ENCODE measurements at places on chromosomes 2 and 18.

DNA sequence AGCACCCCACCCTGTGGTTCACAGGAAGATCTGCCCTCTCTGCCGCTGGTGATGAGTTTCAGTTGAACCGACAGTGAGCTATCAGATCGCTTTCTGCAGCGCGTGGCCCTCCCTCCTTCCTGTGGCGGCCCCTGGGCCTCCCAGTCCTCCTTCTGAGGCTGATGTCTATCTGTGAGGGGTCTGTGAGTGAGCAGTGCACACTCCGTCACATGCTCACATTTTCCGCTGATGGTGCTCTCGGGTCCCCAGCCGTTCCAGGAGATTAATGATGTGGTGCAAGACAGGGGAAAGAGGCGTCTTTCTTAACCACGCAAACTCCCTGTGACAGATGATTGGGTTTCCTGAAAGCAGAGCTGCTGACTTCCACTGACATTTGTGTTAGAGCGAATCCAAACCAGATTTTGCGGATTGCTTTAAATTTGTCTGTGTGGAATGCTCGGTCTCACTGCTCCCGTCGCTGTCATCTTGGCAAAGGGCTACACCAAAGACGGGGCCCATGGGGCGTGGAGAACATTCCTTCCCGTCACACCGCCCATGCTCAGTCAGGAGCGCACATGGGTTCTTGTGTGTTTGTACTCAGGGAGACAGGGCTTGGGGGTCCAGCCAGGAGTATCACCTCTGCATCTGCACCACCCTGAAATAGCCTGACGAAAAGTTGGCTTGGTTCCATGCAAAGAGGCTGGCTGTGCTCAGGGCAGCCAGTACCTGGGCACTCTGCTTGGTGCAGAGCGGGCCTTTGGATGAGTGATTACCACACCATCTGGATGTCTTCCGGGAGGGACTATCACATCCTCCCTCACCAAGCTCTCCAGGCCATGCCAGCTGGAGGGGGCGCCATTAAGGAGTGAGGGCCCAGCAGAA is 154.7 kb upstream of the HS6ST1 start:
- peak; percentile 64 for DNase-seq

- DNase-seq: no peak
Measured at GRCh38 chr2:42268528-42269151, 92.4 kb downstream of the COX7A2L start.

DNA sequence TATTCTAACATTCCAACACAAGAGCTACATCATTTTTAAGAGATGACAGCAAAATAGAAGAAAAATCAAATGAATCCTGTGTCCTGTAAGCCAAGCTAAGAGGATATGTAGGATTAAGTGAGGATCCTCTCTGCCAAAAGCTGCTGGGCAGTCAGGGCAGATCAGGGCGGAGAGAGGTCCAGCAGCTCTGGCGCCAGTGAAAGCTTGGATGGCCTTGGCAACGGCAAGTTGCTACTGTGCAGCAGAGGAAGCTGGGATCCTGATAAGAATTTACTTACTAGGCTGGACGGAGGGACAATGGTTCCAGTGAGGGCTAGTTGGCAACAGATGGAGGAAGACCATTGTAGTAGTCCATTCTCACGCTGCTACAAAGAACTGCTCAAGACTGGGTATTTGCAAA is 391.5 kb downstream of the XIRP2 start:
- no peak for DNase-seq

- DNase-seq: no peak
Measured at GRCh38 chr2:234481301-234481700, 15.6 kb downstream of the ARL4C start.

DNA sequence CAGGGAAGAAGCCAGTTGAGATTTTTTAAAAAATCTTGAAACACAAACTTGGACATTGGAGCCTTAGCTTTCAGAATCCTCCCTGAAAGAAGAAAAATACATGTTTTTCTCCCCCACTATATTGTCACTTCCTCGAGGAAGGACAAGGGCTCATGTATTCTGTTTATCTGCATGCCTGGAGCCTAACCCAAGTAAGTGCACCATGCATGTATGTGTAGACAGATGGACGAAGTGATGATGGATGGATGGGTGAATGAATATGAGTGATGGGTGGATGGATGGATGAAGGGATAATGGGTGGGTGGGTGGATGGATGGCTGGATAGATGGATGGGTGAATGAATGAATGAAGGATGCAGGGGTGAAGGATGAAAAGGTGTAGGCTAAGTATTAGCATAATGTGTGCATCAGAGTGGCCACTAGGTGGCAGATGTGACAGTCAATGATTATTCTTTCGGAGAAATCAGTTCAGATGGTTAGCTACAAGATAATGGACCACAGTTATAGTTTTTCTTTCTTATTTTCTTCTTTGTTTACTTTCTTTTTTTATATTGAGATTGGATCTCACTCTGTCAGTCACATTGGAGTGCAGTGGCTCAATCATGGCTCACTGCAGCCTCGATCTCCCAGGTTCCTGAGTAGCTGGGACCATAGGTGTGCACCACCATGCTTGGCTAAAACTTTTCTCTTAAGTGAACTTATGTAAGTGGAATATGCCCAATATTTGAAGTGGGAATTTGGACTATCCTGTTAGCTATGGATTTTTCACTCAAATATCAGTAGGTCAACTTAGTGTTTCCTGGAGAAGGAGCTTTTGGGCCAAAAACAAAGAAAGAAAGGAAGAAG is 18.5 kb upstream of the CCDC93 start:
- peak; percentile 30 for DNase-seq

- DNase-seq: no peak
Measured at GRCh38 chr2:237492137-237492890, 5.3 kb downstream of the MLPH start.

- DNase-seq: no peak
Measured at GRCh38 chr18:3596324-3596636, 146.3 kb downstream of the TGIF1 start.

DNA sequence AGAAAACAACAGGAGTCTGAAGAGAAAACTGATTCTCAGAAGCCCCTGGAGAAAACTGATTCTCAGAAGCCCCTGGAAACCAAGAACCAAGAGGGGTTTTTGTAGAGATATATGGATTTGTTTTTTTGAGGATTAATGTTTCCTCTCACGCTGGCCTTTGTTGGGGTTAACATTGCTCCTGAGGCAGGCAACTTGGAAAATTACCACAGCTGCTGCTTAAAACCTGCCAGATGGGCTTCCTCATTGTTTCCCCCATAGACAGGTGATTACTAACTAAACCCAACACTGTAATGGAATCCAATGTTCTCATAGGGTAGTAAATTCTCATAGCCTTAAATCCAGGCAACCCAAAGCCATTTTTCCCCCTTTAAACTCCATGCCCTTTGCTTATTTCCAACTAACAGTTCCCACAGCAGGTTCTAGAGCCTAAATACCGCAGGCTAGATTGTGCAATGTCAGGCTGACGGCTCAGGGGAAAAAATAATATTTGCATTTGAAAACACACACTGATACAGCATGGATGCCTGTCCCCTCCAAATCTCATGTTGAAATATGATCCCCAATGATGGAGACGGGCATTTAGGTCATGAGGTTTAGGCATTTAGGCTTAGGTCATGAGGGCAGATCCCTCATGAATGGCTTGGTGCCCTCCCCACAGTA is 272.3 kb upstream of the PKDCC start:
- no peak for DNase-seq

DNA sequence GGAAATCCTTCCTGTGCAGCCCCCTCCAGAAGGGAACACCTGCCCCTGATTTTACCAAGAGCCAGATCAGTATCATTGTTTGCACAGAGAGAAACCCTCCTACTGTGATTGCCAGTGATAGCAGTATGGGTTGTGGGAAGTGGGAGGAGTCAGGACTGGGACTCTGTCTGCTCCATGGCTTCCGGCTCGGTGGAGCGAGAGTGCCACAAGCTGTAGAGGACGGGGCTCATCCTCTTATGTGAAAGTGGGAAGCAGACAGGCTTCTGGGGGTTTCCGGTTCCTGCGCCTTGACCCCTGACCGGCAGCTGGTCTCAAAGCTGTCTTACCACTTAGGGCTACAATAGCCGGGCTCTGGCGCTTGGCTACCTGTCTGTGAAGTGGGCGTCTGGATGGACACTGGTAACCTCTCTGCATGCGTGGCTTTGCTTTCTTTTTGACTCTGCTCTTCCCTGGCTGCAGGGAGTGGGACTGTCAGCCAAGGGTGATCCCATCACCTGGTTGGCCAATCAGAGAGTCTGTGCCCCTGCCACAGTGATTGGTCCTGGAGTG is 79.7 kb downstream of the BCL2L11 start:
- DNase-seq: no peak

GRCh38 chr2:152174574-152174973 is 989 bp downstream of the STAM2 start:
- DNase-seq: no peak

- no peak for DNase-seq
Measured at GRCh38 chr18:49849331-49850217, 36.2 kb upstream of the ACAA2 start.

DNA sequence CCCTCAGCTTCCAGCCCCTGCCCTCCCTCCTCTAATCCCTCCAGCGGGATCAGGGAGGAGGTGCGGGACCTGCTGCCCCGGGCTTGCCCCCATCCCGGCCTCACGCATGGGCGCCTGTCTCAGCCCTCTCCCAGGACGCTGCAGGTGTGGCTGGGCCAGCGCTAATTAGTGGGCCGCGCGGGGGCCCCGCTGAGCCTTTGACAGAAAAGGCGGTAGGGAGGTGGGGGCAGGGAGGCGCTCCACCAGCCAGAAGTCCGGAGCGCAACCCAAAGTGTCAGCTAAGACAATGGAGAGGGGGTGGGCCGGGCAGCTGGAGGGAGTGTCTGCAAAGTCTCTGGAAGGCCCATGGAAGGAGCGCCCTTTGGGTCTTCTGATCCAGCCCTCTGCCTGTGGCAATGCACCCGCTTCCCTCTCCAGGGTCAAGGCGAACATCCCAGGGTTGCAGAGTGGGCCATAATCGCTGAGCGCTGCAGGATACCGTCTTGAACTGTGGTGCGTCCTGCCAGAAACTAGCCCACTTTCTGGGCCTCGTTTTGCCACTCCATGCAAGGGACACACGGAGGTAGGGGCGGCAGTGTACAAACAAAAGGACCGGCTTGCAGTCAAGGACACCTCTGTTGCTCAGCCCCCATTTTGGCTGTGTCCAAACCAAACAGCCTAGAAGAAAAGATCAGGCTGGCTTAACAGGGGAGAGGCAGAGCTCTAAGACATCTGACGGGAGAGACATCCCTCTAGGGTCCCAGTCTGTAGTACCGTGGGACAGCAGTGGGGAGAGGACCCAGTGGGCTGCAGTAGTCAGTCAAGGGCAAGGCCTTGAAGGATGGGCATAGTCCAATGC is 3.5 kb downstream of the ATP6V1B1 start:
- no peak for DNase-seq

GRCh38 chr18:21110713-21111345 is 784 bp downstream of the ROCK1 start:
- DNase-seq: peak; percentile 54

- DNase-seq: no peak
Measured at GRCh38 chr2:42360493-42360889, 526 bp downstream of the COX7A2L start.

DNA sequence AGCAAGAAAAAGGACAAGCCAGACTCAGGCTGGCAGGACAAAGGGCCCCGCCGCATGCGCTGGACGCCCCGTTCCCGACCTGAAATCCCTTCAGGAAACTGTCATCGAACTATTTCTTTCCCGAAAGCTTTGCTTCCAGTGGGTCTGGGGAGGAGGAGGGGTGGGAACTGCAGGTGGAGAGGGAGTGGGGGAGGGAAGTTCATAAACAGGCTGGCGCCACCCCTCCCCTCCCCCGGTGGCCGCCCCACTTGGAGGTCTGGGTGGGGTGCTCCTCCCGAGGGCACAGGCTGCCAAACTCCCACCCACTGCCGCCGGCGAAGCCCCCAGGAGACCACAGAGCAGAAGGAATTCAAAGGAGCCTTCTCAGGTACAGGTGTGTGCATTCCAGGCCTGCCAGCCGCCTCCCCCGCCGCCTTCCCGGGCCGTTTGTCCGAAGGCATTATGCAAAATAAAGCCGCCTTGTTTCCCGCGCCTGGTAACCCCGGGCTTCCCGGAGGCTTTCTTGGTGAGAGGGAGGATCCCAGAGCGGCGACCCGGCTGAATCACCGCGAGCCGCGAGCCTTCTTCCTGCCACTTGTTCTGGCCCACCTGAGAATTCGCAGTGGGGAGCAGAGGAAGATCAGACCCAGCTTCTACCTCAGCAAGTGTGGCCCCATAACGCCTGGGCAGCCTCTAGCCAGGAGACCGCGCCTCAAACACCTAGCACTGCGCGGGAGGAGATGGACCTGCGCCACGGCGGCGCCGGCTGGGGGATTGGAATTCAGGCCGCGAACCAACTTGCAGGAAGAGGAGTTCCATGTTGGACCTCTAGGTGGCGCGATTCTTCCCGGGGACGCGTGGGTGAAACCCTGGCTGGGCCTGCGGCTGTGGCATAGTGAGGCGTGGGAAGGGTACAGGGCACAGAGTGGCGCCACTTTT is 101.9 kb downstream of the FOXI3 start:
- DNase-seq: peak; percentile 75

DNA sequence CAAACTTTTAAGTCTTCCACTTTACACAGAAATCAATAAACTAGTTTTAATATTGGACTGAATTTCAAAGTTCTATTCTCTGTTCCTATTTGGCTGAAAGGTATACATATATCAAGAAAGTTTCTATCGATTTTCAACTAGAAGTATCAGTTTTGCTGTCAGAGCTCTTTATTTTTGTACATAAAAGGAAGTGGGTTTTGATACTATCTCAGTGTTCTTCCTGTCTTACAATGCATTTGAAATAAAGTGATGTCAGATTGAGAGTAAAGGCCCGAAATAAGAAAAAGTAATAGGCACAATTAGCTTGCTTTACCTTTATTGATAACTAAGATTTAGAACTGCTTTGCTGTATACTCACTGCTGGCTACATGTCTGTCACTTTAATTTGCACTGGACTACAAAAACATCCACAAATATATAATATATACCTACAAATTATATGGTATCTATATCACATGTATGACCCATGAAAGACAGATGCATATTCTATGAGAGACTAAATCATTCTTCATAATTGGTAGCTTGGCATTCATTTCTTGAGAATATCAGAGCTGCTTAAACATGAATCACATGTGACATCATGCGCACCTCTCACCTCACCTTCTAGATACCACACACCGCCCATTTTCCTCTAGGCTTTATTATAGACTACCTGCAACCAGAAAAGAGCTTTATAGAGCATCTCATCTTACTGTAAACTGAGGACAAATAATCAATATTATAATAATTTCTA is 83.6 kb downstream of the ASXL2 start:
- DNase-seq: no peak

GRCh38 chr18:34709750-34710441 is at the start of gene DTNA:
Gene DTNA, plus strand, starts transcription at chr18:34710298. Its CDS starts 45,679 bp downstream, at chr18:34755977.
- DNase-seq: no peak

DNA sequence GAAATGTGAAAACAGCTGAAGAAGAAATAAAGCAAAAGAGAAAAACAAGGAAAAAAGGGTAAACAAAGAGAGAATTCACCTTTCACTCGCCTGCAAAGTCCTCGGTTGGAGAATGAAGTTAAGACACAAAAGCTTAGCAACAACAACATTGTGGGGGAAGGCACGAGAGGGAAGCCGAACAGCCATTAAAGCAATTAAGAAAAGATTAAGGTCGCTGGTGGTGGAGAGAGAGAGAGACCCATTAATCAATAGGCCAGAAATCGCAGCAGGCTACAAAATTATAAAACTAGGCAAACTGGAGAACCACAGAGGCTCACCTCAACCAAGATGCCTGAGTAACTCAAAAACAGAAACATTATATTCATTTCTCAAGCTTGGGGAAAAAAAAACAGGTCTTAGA is 120.0 kb upstream of the SIX3 start:
- no peak for DNase-seq
